Muscle of back (tissue), 13 donors: ENCODE measurements at places on chromosomes 1 and 21.
A peak's percentile ranks its signal among the peaks of the same experiment; 100 is the strongest.

GRCh38 chr1:117289316-117289870 lies 77.9 kb upstream of the MAN1A2 start:
- DNase-seq = no peak

DNA sequence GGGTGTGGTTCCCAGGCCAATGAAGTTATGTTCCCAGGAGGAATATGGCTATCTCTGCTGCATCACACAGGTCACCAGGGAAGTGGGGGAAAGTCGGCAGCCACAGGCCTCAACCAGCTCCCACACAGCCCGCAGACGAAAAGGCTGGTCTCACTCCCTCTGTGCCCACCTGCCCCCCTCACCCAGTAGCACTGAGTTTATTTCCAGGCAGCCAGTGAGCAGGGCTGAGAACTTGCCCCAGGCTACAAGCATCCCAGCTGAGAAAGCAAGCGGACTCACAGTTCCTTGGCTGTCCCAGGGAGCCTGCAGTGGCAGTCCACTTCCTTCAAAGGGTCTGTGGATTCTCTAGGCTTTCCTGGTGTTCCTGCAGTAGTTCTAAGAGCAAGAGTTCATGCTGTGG lies 68.9 kb downstream of the SLC5A9 start:
- no peak for DNase-seq

DNA sequence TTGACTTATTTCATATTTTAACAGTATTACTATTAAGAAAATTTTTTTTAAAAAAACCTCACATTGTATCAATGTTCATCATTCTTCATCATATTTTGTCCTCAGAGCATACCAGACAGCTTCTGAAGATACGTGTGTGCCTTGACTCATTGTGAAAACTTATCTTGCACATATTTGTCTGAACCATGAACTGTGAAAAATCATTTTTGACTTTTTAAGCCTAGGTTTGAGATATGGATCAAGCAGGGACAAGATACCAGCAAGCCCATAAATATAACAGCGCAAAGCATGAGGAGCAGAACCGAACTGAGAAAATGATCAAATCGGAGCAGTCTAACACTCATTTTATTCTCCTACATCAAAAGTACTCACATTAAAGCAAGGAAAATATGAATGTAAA lies 506.0 kb downstream of the BRINP3 start:
- DNase-seq = no peak

GRCh38 chr1:219773110-219773509 lies 155.2 kb downstream of the SLC30A10 start:
- DNase-seq = no peak

GRCh38 chr1:23159963-23160877 lies 8.4 kb downstream of the LUZP1 start:
- no peak for DNase-seq

DNA sequence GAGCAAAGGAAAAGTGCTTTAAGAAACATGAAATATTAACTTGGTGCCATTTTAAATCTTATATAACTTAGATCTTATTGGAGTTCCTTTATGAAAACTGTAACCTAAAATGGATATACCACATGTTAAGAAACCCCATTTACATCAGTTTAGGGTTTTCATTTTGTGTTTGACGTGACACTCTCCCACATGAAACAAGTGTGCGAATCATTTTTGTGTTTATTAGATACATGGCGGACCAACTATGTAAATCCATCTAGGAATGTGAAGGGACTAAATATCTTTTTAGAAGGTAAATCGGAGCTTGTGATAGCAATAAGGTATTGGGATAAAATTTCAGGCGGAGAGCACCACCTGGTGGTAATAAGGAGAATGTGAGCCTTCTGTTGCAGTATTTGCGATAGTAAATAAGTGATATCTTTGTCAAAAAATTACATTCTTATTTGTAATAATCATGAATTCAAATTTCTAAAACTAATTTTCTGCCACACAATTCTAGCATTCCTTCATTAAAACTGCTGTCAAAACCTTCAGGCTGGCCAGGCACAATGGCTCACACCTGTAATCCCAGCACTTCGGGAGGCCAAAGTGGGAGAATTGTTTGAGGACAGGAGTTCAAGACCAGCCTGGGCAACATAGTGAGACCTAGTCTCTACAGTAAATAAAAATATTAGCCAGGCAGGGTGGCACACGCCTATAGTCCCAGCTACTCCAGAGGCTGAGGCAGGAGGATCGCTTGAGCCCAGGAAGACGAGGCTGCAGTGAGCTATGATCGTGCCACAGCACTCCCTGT lies 31.3 kb downstream of the SMAP2 start:
- peak; percentile 80 for DNase-seq

DNA sequence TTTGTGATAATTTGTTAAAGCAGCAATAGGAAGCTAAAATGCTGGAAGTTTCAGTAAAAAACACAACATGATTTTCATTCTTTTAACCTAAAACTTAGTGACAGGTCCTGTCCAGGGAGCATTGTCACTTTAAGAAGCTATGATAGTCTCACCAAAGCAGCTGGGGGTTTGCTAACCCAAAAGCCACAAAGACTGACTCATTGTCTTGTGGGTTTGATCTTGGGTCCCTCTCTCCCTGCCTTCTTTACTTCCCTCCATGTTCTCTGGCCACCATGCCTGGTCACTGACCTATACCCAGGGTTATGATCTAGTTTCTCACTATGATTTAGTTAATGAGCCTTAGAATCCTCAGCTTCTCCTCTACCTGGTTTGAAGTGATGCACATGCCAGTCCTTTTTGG lies 213.5 kb upstream of the PTGFR start:
- no peak for DNase-seq

DNA sequence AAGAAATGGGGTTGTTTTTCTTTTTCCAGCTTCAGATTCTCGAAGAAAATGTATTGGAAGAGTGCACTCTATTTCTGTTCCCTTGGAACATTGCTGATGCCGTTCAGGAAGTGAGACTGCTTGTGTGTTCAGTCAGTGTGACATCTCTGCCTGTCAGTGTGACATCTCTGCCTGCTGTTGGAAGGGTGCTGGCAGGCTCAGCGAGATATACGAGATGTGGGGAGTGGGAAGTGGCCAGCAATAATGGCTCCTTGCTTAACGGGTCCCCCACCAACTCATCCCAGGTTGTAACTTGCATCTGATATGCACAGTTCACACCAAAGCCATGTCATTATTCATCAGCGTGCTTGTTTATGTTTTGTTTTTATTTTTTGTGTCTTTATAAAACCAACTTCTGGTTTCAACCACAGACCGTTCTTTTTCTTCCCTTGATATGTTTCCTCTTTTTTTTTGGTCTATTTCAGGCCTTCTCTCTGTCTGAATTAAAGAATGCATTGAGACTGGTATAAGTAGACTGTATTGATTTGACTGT lies 145.4 kb downstream of the GALNT2 start:
- no peak for DNase-seq

GRCh38 chr1:6206520-6206855 lies 569 bp downstream of the RNF207 start:
- no peak for DNase-seq
